SK-MEL-5 (cell line): ENCODE measurements at places on chromosomes 2 and 18.

DNA sequence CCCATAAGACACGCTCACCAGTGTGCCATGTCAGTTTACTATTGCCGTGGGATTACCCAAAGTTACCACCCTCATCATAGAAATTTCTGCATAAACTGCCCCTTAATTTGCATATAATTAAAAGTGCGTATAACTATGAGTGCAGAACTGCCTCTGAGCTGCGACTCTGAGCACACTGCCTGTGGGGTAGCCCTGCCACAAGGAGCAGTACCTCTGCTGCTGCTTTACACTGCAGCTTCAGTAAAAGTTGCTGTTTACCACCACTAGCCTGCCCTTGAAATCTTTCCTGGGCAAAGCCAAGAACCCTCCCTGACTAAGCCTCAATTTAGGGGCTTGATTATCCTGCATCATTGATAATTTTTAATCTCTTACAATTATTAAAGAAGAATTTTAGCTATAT is 213.9 kb upstream of the MAP2 start:
- no peak for DNase-seq

- DNase-seq, result no peak
Measured at GRCh38 chr2:212364112-212364985, 174.3 kb downstream of the ERBB4 start.

DNA sequence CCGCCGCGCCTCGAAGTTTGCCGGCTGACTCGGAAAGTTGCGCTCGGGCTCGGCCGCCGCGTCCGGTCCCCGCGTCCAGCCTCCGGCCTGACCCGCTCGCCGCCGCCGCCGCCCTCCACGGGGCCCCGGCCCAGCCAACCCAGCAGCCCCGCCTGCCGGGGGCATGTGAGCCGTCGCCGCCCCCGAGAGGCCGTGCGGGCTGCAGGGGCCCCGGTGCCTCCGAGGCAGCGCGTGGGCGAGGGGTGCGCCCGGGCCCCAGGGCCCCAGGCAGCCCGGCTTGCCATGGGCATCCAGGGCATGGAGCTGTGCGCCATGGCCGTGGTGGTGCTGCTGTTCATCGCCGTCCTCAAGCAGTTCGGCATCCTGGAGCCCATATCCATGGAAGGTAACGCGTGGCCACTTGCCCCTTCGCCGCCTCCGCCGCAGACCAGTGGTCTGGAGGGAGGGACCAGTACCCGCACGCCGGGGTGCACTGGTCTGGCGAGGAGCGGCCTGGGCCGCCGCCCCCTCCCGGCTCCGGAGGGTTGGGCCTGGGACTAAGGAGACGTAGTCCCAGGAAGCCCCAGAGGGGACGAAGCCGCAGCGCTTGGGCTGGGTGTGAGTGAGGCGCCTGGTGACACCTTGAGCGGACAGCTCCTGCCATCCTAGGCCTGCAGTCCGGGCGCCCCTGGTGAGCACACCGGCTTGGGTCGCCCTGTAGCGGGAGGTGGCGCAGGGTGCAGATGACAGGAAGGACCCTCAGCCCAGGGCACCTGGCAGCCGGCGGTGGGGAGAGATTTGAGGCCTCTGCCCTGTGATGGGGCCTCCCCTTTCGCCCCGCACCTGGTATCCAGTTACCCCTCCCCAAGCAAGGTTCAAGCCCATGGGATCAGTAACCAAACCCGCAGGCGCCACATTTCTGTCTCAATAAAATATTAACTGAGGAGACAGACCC is 49.9 kb downstream of the KCNIP3 start:
- DNase-seq, result no peak

- no peak for DNase-seq
Measured at GRCh38 chr18:74411475-74411874, 45.6 kb downstream of the DIPK1C start.

GRCh38 chr18:68504441-68505177 is 210.3 kb downstream of the TMX3 start:
- no peak for DNase-seq

DNA sequence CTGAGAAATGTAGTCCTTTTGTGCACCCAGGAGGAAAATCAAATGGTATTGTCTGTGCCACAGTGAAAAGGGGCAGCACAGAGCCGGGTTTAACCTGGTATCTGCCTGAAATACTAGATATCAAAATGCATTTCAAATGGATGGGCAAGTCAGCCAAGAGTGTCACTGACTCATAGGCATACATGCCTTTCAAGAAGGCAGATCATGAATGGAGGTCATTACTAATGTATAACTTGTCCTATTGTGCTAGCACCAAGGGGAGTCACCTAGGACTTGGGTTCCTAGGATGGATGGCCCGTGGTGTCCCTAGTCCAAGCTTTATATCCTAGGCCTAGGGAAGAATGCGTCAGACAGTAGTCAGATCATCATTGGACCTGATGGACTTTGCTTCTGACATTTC is 49.9 kb downstream of the TCF7L1 start:
- no peak for DNase-seq

- no peak for DNase-seq
Measured at GRCh38 chr18:26206488-26206887, 19.8 kb upstream of the TAF4B start.
